ENCODE measurements at places on chromosomes 1 and 21. TPM values are rescaled to one million over a fixed set of nuclear protein-coding genes. Genes with fewer than 3 reads are reported as not detected.

DNA sequence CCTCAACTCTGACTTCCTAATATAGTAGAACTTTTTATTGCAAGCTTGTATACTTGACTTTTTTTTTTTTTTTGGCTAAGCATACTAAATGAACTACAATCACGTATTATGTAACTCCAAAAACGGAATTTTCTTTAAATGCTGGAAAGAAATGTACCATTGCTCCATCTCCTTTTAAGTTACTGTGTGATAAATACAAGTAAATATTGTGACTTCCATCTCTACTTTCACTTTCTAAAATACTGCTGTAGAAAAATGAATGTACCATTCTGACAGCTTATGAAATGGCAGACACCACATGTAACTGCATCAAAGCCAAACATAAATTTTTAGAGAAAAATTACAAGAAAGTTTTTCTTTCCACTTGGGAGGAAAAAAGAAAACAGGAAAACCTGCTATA, 54.7 kb downstream of the ASH1L start:
- no peak for DNase-seq

DNA sequence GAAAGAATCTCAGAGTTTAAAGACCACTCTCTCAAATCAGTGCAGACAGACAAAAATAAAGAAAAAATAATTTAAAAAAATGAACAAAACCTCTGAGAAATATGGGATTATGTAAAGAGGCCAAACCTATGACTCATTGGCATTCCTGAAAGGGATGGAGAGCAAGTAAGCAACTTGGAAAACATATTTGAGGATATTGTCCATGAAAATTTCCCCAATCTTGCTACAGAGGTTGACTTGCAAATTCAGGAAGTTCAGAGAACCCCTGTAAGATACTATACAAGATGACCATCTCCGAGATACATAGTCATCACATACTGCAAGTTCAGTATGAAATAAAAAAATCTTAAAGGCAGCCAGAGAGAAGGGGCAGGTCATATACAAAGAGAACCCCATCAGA, 43.7 kb upstream of the IVNS1ABP start:
- no peak for DNase-seq

DNA sequence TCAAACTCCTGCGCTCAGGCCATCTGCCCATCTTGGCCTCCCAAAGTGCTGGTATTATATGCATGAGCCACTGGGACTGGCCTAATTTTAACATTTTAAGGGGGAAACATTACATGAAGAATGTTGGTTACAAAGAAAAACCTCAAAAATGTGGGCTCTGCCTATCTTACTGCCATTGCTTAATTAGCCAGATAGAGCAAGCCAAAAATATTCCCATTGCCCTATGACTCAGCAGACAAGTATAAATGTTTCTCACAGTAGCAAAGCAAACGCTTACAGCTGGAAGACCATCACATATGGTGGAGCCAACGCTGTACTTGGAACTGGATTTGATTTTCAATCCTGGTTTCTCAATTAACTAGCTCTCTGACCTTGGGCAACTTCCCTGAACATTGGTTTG, 502.0 kb downstream of the SMYD3 start:
- DNase-seq: no peak

The LSS gene
- 225 TPM for total RNA-seq

The RAD54L gene
- total RNA-seq: 55.8 TPM

The SMPDL3B gene
- total RNA-seq: not detected

DNA sequence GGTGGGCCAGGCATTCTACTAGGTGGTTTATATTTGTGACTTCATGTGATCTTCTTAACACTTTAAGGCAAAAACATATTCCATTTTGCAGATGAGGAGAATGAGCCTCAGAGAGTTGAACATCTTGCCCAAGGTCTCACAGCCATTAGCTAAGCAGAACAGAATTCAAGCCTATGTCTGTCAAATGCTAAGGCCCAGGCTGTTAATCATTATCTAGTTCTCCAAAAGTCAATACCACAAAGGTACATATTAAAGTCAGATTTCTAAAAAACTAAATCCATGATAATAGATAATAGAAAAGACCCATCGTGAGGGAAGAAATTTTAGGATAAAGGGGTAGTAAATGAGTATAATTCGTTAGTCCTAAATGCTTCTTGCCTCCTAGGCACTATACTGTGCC, 234.3 kb downstream of the KCNH1 start:
- no peak for DNase-seq

The FAM72A gene
- total RNA-seq: 11.2 TPM

Data from neural crest cell (in vitro differentiated cells).